ENCODE measurements at places on chromosomes 7 and 10.

DNA sequence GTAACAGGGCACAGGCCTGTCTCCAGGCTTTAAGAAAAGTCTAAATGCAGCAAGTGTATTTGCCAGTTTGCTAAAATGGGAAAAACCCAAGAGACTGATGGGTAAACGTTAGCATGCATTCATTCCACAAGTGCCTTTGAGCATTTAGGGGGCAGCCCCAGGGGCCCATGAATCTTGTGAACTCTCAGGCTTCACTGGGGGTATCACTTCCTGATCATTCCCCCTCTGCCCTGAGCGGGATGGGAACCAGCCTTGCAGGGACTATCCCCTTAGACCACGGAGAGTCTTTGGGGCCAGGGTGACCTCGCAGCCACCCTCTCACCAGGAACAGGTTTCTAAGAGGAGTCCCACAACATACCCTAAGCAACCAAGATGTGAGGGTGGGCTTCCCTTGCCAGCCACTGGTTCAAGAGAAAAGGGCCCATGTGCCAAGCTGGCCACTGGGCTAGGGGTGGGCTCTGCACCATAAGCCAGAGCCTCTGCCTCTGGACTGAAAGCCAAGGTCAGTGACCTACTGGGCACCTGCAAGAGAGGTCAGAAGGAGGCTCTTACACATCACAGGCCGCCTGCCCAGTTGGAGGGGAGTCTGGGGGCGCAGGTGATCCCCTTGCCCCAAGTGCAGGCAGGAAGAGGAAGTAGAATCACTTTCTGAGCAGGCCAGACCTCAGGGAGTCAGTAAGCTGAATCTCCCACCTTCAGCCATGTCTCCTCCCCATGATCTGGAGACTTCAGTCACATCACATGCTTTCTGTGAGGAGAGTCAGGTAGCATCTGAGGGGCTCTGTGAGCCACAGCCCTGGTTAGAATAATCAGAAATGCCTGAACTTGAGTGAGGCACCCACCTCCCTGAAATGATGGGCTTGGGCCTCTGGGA lies 75.0 kb downstream of the C10orf105 start:
- no peak for DNase-seq

DNA sequence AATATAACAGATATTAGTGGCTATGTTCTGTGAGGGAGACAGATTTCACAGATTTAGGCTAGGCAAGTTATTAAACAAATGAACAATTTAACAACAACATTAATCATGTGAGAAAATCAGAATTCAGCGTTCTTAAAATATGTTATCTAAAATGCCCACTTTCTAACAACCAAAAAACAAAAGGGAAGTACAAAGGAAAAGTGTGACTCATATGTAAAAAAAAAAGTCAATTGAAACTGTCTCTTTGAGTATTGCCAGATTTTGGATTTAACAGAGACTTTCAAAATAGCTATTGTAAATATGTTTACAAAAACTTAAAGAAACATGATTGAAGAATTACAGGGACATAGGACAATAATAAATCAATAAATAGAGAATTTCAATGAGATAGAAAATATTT lies 34.8 kb upstream of the ARHGAP22 start:
- DNase-seq = no peak

- DNase-seq = no peak
These were observed 139.2 kb upstream of the NAMPT start for GRCh38 chr7:106423821-106424475.

DNA sequence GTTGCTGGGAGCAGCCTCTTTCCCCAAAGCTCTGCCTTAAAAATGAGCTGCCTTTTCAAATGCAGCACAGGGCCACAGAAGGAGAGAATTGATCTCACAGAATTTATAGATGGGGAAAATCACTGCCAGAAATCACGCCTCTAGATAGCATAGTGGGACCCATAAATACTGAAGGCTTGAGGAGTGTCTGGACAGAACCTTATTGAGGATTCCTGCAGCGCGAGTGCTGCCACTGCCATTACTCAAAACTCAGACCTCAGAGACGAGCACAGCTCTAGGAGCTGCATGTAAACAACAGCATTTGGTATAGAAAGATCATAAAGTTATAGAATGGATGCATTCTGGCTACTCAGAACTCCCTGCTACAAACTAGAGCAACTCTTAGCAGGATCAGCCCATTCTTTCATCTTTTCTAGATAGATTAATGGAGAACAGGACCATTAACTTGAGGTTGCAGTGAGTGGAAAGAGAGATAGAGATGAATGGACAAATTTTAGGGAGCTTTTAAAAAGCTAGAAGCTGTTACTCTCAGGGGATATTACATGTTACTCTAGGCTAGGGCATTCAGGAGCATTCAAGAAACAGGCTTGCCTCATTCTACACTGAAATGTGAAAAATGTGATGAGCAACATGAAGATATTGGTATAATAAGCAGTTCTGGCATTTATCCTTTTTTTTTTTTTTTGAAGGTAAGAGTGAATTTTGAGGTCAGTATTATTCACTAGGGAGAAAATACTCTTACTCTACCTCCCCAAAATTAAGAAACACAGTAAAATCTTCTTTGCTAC lies 267.2 kb upstream of the SLC26A5 start:
- DNase-seq = no peak

GRCh38 chr7:3244241-3244814 lies 56.7 kb upstream of the SDK1 start:
- no peak for DNase-seq

DNA sequence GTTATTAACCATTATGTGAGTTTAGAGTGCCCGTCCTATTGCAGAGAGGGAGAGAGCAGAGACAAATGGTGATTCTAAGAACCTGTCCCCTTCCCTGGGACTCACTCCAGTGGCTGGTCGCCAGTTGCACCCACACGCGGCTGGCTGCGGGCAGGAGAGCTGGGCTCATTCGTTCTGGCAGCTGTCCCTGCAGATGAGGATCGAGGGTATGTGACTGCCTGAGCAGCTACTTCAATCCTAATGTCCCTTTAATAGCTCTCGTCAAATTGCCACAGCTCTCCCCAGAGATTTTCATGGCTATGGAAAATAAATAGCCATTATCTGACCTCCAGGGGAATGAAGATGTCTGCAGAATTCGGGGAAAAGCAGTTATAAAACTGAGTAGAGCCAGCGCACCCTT lies 41.6 kb downstream of the RBM28 start:
- no peak for DNase-seq

Data from stimulated activated CD8-positive, alpha-beta memory T cell treated with anti-CD3 and anti-CD28 coated beads, Interleukin-7, amount 100 ng/mL, for 1 hour (primary cell).